ENCODE measurements at places on chromosomes 3 and 15.

GRCh38 chr15:51775967-51776816, 24.8 kb downstream of the TMOD2 start:
- no peak for DNase-seq

GRCh38 chr15:60883691-60884640, 345.1 kb downstream of the RORA start:
- DNase-seq = no peak

DNA sequence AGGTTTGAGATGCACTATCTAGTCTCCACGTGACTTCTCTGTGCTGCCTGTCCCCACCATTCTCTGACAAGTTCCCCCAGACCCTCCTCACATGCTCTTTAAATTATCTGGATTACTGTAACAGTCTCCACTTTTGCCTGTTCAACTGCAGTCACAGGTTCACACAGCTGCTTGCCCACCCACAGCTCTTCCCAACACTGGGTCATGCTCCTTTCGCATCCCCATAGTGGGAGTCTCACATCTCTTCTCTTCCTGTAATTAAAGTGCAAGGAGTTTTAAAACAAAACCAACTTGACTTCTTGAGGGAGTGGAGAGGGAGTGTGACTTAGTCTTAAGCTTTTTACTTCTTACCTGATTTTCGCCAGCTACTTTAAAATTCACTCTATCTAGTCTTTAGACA, 178.8 kb downstream of the PLCL2 start:
- DNase-seq = no peak

GRCh38 chr3:7657214-7658112, 796.5 kb downstream of the GRM7 start:
- DNase-seq = no peak

DNA sequence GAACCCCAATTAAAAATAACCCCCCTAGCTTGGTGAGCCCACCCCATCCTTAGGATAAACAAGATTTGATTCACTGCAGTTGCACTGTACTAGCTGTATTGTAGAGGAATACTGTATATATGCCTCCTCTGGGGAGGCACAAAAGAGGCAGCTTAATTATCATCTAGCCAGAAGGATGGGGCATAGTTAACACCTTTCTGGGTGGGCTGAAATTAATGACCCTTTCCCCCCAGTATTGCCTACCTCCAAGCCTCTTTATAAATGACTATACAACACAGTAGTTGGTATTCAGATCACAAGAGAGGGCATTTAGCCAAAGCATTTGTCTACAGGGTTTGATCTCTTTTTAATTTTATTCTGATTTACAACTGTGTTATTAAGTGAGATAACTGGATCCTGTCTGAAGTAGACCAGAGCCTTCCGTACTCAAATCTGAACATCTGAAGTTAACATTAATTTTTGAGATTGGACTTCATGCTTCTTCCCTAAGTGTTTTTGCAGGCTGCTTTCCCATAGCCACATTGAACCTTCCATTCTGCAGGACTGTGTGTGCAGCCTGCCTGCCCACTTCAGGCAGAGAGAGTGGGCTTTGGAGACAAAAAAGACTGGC, 807.0 kb upstream of the ARRDC4 start:
- no peak for DNase-seq

GRCh38 chr15:73354241-73354640, 14.5 kb downstream of the HCN4 start:
- DNase-seq = no peak

DNA sequence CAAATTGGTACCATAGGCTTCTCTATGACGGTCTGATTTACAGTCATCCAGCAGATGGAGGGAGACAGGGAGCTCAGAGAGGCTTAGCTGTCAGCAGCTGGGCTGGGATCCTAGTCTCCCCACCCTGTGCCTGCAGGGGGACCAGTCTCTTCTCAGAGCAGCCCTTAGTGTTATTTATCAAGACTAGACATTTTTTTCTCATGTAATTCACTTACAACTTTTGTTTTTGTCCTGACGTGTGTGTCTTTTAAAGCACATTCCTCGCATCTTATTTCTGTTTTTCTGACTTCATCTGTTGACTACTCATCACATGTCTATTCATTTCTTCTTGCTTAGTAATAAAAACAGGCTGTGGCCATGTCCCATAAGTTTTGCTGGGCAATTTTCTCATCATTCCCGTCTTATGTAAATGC, 116.1 kb downstream of the KLF13 start:
- DNase-seq = no peak

DNA sequence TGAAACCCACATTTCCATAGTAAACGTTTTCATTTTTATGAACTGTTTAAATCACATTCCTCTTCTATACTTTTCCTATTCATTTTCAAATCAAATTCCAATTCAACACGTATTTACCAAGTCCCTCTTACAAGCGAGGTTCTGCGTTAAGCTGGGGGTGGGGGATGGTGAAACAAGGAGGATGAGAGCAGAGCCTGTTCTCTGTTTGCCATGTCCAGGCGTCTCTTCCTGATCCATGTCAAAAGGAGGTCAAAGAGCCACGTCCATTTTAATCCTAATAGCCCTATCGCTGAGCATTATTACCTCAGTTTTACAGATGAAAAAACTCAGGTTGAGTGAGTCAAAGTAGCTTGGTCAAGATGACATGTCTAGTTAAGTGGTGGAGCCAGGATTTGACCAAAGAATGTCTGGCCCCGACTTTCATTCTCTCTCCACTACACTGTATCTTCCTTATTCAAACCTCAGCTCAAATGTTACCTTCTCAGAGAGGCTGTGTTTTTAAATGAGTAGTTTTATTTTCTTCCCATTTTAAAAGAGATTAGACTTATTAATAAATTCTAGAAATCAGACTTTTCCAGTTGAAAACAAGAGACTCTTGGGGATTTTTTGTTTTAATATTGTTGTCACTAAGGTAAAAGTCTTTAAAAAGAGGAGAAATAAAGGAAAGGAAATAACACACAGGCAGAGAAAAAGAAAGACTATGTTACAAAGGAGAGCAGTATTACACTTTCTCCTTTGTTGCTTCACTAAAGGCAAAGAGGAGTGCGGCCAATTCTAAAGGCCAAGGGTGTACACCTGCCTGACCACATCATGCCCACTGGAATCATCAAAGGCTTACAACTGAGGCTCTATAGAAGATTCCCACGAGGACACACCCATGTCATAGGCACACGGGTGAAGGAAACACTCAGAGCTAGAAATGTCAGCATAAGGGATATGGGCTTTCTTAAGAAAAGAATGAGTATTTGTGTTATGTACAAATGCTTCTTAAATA, 42.4 kb downstream of the MYO5A start:
- DNase-seq = no peak

DNA sequence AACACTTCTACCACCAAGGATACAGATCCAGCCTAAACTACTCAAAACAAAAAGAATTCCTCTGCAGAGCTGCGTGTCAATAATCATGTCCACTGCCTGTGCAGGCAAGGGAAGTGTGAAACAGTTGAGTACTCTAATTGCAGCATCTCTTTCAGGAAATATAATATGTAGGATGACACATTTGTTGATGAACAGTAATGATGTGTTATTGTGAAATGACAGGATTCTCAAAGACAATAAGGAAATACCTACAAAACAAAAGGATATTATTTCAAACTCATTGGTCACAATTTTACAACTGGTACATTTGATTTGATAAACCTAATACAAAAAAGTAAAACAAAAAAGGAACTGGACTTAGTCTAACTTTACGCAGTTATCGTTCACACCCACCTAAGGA, 4.4 kb downstream of the SPG11 start:
- no peak for DNase-seq

DNA sequence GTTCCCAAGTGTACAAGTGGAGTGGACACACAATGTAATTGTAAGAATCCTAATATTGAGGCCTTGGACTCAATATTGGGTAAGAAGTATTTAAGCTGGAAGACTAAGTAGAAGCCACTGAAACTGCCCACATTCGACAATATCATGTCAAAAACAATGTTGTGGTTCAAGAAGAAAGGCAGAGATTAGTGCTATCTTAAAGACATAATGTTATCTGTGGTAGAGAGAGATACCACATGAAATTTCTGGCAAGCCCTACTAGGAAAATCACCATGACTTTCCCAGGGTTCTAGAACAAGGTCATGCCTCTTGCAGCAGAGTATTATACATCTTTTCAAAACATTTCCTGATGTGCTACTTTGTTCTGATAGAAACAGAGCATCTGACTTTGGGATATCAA, 192.6 kb downstream of the RAP2B start:
- no peak for DNase-seq

DNA sequence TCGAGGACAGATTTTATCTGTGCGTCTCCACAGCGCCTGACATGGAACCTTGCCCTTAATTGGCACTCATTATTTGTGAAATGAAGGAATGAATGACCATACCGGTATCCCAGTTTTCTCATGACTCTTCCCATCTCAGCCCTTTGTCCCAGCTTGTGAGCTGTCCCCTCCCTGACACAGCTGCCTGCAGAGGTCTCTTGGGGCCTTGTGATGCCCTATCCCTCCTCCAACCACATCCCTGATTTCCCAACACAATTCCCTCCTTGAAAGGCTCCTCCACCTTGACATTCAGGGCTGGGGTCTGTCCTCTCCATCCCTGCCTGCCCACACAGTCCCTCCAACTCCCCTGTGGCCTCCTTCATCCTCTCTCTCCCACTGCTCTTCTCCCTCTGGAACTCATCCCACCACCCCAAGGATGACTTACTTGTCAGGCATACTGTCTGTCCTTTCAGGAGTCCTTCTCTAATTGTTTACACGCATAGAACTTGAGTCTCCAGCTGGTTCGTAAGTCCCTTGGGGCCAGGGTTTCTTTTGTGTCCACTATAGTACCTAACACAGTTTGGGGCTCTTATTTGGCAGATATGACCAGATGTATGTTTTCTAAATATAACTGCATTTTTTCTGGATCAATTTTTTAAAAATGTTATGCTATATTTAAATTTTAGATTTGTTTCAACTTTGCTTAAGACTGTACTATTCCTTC, 35.6 kb upstream of the FILIP1L start:
- DNase-seq = no peak

GRCh38 chr3:4985330-4986174, 6.3 kb downstream of the BHLHE40 start:
- peak; percentile 39 for DNase-seq

GRCh38 chr15:29867241-29868000, 45.2 kb upstream of the TJP1 start:
- no peak for DNase-seq

DNA sequence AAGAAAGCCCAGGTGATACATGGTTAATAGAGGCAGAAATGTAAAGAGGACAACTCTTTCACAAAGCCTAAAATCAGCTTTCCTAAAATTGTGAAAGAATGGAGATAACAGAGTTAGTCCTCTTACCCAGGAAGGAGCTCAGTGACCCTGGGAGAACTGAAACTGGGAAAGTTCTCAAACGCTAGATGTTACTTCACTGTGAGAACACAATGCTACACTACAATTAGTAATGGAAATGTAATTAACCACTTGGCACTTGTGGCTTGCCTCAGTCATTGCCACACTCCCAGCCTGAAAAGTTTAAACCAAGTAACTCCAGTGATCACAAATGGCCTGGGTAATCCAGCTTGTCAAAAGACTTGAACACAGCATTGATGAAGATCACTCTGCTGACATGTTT, 102.7 kb upstream of the FGF7 start:
- DNase-seq = no peak

GRCh38 chr3:109191421-109191820, 54.9 kb downstream of the C3orf85 start:
- no peak for DNase-seq

DNA sequence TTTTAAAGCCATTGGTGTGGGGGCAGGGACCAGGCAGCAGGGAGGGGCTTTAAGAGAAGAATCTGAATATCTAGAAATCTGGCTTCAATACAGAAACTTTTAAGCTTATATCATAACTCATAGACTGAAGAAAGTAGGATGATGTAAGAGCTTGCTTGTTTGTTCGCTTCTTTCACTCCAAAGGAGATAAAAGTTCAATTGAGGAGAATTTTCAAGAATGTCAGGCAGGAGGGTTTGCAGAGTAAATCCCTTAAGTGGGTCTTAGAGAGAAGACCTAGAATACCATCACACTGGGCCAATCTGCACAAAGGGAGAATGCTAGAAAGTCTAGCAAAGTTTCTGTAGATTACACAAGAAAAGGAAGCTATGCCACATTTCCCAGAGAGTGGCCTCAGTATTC, 4.1 kb upstream of the HLTF start:
- no peak for DNase-seq

GRCh38 chr3:197309528-197310361, 11.3 kb upstream of the DLG1 start:
- DNase-seq = no peak

- DNase-seq = no peak
Observed at GRCh38 chr3:4241595-4242170, 61.5 kb upstream of the SETMAR start.

GRCh38 chr3:137988152-137988551, 21.8 kb upstream of the CLDN18 start:
- DNase-seq = no peak

DNA sequence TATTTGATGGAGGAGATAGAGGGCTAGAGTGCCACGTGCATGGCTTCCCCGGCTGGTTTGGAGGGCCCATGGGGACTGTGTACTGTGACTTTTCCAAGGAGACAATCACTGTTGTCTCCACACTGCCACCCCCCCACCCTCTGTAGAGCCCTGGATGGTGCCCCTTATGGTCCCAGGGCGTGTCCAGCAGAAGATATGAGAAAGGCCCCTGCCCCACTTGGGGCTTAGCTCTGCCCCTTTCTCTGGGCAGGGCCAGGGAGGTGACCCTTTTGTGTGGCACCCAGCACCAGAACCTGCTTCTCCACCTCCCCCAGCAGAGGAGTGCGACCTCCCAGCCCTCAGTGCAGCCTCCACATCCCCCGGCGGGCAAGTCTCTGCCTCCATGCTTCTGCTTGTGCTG, 32.1 kb downstream of the SPSB4 start:
- no peak for DNase-seq

GRCh38 chr3:165347526-165347925, 151.3 kb upstream of the SLITRK3 start:
- DNase-seq = no peak

GRCh38 chr15:83475551-83475950, 28.4 kb downstream of the SH3GL3 start:
- no peak for DNase-seq

DNA sequence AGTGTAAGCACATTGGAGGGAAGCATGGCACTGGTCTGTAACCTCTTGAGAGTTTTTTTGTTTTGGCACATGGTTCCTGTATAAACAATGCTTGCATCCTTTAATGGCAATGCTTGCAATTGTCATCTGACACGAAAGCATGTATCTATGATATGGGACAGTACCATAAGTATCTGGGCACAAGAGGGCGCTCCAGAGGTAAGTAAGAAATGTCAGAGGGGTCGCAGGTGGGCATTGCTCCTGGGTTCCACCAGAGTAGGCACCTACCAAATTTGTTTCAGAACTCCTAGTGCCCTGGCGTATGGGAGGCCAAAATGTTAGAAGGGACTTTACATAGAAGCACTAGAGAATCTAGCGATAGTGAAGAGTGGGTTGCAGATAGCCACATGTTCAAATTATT, 58.7 kb upstream of the BCHE start:
- no peak for DNase-seq

GRCh38 chr3:73068419-73068818, 7.0 kb downstream of the EBLN2 start:
- peak; percentile 64 for DNase-seq

GRCh38 chr15:95843241-95843910, 487.1 kb upstream of the NR2F2 start:
- DNase-seq = no peak

Data from Right ventricle myocardium inferior (tissue), 1 donor.